GM18507 (cell line): ENCODE measurements at places on chromosomes 3 and 15.

- DNase-seq, result no peak
These were observed 185.2 kb upstream of the TSC22D2 start for GRCh38 chr3:150222691-150223489.

GRCh38 chr3:177754508-177754921 is 557.2 kb upstream of the TBL1XR1 start:
- no peak for DNase-seq

GRCh38 chr3:195128255-195129071 is 142.5 kb downstream of the XXYLT1 start:
- no peak for DNase-seq

GRCh38 chr3:105580296-105580965 is 213.7 kb downstream of the ALCAM start:
- no peak for DNase-seq

DNA sequence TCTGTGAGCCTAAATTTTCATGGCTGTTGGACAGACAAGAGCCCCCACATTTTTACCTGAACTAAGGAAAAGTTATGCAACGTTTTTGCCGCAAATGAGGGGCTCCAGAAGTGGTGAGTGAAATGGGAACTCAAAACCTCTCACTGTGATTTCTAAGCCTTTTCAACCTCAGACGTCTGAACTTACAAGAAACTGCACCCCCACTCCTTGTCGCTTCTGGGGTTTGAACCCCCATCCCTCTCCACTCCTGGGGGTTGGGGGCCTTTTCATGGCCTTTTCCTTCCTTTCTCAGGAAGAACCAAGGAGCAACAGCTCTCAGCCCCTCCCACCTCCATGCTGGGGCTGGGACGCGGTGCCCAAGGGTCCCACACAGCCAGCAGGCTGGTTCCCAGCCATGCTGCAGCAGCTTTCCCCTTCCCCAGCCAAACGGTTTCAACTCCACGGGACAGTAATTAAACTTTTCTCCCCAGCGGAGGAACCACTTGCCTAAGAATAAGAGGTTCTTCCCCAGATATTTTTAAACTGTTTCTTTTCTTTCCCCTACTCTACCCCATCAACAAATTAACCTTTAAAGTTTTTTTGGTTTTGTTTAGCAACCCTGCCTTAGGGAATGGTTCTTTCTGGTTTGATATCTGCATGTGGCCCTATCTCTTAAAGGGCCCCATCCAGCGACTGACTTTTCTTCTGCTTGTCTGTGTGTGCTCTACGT is 387.6 kb upstream of the CBLB start:
- no peak for DNase-seq

GRCh38 chr3:46848271-46849044 is 14.8 kb downstream of the MYL3 start:
- no peak for DNase-seq

- DNase-seq, result no peak
These were observed 18.1 kb upstream of the SLC7A14 start for GRCh38 chr3:170603770-170604510.

GRCh38 chr3:162147996-162148395 is 651.4 kb downstream of the OTOL1 start:
- no peak for DNase-seq

GRCh38 chr15:94596707-94597106 is 365.3 kb downstream of the MCTP2 start:
- DNase-seq, result no peak

GRCh38 chr15:85453144-85453872 is 72.9 kb downstream of the AKAP13 start:
- no peak for DNase-seq

DNA sequence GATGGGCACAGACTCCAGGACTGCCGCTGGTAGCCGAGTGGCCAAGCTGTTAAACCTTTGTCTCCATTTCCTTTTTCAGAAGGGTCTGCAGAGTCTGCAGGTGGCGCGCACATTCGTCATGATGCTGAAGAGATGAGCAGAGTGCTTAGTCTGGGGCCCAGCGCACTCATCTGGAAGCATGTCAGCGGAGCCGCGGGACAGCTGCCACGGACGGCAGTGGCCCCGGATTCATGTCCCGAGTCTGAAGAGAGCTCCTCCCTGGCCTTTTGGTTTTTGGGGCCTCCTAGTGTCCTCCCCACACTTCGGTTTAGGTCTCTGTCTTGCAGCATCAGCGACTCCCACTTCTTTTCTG is 42.6 kb downstream of the KLHL25 start:
- no peak for DNase-seq

DNA sequence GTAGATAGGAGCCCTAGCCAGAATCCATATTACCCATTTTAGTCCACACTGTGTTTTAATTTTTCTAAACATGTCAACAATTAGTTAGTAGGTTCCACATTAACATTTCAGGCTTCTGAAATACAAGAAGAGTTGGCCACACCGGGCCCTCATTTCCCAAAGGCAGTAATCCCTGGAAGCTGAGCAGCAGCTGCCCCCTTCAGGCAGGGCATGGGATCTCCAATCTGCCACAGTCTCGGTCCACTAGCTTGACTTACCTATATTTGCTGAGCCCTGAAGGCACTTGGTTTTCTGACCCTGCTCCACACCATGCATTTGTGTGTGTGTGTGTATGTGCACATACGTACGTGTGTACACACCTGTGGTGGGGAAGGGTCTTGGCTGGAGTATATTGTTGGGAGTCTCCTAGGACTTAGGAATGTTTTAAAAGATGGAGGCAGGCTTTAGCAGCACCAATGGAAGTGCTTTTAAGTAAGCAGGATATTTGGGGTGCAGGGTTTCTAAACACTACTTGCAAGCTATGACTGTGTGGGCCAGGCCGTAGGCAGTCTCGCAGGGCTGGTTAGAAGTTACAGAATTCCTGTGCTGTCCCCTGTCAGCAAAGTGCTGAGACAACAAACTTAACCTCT is 71.2 kb upstream of the SOX14 start:
- no peak for DNase-seq

GRCh38 chr3:52351762-52352368 is 35.7 kb downstream of the DNAH1 start:
- no peak for DNase-seq

DNA sequence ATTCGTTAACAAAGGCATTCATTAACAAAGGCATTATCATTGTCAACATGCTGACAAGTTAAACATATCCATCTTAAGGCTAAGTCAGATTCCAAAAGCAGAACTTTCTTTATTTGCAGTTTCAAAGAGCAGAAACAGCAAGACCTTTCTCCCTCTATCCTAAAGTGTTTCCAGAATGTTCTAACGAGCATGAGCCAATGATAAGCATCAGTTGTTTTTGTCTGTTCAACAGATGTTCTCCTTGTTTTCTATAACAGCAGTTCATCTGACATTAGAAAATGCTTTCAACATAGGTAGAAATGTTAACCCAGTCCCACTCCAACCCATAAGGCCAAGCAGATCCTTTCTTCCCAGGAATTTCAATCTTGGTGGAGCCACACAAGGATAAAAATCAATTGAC is 77.6 kb upstream of the POMGNT2 start:
- no peak for DNase-seq

- DNase-seq, result no peak
These were observed 3.9 kb downstream of the MKRN3 start for GRCh38 chr15:23569151-23569925.

DNA sequence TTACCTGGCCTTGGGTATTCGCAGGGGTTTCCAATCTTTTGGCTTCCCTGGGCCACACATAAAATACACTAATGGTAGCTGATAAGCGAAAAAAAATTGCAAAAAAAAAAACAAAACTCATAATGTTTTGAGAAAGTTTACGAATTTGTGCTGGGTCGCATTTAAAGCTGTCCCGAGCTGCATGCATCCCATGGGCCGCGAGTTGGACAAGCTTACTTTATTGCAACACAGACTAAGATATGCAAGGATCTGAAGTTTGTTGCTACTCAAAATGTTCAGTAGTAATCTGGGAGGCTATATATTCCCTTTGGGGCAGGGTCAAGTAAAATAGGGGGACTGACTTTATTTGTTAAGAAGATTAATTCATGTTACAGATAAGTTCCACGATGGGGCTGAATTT is 247.9 kb downstream of the CD47 start:
- no peak for DNase-seq

GRCh38 chr3:171972871-171973348 is 66.5 kb upstream of the FNDC3B start:
- no peak for DNase-seq

DNA sequence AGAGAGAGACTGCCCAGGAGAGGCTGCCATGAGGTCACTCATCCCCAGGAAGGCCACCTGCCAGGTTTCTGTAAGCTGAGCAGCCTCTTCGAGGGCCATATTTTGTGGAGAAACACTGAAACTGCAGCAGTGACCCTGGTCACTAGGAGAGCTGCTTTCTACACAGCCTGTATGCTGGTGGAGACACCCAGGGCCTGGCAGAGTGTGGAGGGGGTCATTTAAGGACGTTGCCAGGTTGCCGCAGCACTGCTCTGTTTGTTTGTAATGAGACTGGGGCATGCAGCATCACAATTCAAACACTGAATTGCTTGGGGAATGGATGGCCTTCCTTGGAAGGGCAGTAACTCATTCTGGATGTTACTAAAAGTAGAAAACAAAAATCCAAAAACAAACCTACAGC is 104.9 kb upstream of the TRIM42 start:
- DNase-seq, result no peak

- DNase-seq, result no peak
These were observed 60.0 kb downstream of the MAGEF1 start for GRCh38 chr3:184651904-184652303.

DNA sequence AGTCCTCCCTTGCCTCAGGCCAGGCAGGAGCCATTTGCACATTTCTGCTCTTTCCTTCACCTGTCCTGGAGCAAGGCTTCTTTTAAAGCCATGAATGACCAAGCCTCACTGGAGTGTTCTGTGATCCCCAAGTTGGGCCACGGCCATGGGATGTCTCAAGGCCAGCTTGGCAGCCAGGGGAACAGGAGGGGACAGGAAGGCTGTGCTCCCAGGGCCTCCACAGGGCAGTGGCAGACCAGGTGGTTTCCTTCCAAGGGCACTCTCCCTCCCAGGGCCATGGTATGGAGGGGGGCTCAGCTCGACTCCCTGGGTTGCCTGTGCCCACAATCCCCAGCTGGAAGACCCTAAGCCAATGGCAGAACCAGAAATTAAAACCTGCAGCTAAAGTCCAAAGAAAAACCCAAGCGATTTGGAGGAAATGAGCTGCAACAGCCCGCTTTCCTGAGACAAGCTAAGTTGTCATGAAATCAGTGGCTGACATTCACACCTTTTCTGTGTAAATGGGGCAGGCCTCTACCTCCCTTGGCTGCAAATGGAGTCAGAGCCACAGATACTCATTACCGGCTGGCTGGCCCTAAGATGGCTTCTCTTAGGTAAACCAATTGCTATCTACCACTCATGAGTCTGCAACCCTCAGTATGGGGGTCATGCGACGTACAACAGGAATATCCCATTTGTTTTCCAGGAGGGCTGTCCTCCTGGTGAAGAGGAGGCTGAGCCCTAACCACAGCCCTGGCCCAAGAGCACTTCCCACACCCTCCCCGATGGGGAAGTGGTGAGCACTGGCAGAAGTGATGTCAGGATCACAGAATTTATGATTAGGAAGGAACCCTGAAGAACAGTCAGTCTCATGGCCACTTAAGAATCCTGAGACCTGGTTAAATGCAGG is 83.3 kb downstream of the SNRK start:
- no peak for DNase-seq

DNA sequence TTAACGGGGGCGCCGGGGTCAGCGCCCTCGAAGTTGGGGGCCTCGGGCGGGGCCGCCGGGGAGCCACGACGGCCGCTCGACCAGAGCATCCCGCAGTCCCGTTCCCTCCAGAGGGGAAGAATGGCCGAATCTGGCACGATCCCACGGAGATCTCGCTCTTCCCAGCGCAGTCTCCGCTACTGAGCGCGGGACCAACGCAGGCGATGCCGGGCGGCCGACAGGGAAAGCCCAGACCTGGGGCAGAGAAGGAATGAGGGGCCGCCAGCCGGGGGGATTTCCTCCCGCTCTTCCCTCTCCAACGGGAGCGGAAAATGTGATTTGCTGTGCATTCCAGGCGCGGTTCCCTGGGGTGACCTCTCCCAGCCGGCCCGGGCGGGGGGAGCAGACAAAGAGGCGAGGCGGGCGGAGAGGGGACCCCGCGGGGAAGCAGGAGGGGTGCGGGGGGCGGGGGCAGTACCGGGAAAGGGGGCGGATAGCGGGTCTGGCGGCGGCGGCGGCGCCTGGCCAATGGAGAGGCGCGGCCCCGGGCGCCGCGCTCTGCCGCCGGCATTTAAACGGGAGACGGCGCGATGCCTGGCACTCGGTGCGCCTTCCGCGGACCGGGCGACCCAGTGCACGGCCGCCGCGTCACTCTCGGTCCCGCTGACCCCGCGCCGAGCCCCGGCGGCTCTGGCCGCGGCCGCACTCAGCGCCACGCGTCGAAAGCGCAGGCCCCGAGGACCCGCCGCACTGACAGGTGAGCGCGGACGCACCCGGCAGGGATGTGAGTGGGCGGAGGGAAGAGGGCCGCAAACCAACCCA is at the start of gene GREM1:
Gene GREM1, plus strand, starts transcription at position 579 of the 801 bp plus-strand sequence. CDS start 12,687 bp downstream, outside the sequence.
- DNase-seq, result no peak

DNA sequence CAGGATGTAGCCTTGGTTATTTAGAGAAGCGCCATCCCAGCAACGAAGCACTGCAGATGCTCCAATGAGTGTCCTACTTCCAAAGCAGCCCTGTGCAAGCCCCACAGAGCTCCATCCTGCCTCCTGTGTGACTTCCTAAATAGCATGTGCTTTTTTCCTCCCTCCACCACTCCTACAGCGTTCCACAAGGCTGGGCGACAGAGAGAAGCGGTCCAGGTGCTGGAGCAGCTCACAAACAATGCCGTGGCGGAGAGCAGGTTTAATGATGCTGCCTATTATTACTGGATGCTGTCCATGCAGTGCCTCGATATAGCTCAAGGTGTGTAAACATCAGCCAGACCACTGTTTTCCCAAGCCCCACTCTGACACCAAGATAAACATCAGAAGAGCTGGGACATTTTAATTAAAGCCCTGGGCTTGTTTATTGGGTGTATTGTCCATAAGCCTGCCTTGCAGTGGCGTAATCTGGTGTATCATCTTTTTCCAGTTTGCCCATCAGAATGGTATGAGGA is 22.2 kb upstream of the RHO start:
- DNase-seq, result no peak

GRCh38 chr3:10843378-10843777 is 27.4 kb downstream of the SLC6A11 start:
- DNase-seq, result no peak

- no peak for DNase-seq
These were observed 42.2 kb downstream of the ZBTB11 start for GRCh38 chr3:101634591-101635196.

- DNase-seq, result no peak
These were observed 985 bp downstream of the TRPC1 start for GRCh38 chr3:142724682-142725356.

GRCh38 chr15:67570875-67571647 is 28.6 kb downstream of the MAP2K5 start:
- DNase-seq, result no peak

DNA sequence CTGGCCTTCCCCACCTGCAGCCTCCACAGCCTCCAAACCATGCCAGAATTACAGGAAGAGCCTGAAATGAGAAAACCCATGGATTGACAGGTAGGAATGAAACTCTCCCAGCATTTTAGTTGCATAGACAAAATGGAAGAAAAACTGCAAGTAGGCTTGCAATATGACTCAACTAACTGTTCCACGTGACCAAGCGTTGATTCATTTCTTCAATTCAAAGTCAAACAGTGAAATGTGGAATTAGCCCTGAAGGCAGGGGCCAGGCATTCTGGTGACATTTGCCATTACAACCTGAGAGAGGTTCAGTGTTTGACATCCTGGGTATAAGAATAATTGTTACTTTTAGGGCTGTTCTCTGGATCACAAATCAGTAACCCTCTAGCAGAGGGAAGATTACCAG is 676.5 kb upstream of the CFAP20DC start:
- no peak for DNase-seq
